ENCODE measurements at places on chromosomes 11 and 22.

GRCh38 chr22:50576806-50577696, 1.2 kb downstream of the CPT1B start:
- no peak for DNase-seq

GRCh38 chr22:20184501-20185165, 33.8 kb upstream of the CCDC188 start:
- DNase-seq = no peak

DNA sequence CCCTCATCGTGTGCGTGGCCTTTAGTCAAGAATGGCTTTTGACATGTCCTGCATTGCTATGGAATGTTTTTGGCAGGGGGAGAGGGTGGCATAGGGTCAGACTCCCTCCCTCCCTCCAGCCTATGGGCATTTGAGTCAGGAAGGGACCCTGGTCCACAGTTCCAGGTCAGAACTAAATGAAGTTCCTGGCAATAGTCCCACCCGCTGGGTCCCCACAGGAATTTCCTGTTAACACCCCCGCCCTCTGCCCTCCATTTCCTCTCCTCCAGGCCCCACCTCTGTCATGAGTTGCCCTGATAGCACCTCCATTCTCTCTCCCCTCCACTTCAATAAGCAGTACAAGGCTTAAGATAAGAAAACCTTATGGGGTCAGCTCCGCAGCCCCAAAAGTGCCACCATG, 40.8 kb upstream of the LMO2 start:
- DNase-seq = no peak

GRCh38 chr11:66559142-66559865, 9.1 kb downstream of the CTSF start:
- peak; percentile 52 for DNase-seq

- peak; percentile 26 for DNase-seq
These were observed 29.7 kb upstream of the SORL1-AS1 start for GRCh38 chr11:121482231-121483129.

- DNase-seq = no peak
These were observed 187.0 kb downstream of the DSCAML1 start for GRCh38 chr11:117610045-117610444.

- DNase-seq = no peak
These were observed 357.0 kb downstream of the LRRC4C start for GRCh38 chr11:41102471-41102870.

DNA sequence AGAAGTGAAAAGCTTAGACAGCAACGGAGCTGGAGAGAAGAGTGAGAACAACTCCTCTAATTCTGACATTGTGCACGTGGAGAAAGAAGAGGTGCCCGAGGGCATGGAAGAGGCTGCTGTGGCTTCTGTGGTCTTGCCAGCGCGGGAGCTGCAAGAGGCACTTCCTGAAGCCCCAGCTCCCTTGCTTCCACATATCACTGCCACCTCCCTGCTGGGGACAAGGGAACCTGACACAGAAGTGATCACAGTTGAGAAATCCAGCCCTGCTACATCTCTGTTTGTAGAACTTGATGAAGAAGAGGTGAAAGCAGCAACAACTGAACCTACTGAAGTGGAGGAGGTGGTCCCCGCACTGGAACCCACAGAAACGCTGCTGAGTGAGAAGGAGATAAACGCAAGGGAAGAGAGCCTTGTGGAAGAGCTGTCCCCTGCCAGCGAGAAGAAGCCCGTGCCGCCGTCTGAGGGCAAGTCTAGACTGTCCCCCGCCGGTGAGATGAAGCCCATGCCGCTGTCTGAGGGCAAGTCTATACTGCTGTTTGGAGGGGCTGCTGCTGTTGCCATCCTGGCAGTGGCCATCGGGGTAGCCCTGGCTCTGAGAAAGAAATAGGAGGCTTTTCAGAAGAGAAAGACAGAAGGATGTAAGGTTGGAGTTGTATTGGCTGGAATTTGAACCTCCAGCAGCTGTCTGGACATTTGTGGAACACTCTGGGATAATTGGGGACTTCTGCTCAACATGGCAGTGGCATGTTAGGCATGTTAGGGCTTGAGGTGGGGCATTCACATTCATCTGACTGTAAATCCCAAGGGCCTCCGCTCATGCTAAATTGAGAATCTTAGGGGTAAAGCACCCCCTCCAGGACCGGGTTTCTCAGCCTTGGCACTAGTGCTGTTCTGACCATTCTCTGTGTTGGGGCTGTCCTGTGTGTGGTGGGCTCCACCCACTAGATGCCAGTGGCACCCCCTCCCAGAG, 47.1 kb downstream of the BID start:
- DNase-seq = no peak

GRCh38 chr22:37643225-37643847, 3.9 kb downstream of the SH3BP1 start:
- peak; percentile 88 for DNase-seq

GRCh38 chr11:117519590-117519989, 191.9 kb downstream of the CEP164 start:
- no peak for DNase-seq

GRCh38 chr22:29782061-29782845, 15.1 kb downstream of the UQCR10 start:
- DNase-seq = no peak

DNA sequence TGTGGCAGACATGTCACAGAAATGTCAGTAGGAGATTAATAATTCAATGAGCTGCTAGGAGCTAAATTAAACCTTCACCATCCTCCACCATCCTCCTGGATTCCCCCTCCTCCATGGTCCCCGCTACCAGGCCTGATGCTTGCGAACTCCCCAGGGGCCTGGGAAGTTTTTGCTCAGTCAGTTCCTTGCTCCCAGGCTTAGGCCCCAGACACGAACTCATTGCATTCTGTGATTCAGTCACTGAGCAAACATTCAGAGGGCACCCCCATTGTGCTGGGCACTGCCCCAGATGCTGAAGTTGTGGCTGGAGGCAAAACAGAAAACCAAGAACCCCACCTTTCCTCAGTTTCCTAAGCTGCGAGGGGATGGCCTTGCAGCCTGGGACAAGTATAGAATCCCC, 14.3 kb downstream of the NPTXR start:
- no peak for DNase-seq

GRCh38 chr11:3225826-3226750, 6.1 kb downstream of the MRGPRE start:
- DNase-seq = peak; percentile 8

DNA sequence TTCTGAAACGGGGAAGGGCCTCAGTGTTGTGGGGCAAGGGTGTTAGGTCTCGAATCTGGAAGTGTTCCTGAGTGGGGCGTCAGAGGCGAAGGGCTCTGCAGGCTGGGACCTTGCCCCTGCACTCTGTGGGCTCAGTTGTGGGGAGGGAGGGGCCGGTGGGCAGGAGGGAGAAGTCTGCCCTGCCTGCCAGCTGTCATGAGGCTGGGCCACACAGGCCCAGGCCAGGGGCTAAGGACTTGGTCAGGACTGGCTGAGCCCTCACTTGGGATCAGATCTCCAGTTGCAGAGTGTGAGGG, at the start of gene CRACR2B:
TSS of gene CRACR2B (plus strand) at position 23 of the 296 bp plus-strand sequence. CDS start 689 bp downstream, outside the sequence.
- no peak for DNase-seq

DNA sequence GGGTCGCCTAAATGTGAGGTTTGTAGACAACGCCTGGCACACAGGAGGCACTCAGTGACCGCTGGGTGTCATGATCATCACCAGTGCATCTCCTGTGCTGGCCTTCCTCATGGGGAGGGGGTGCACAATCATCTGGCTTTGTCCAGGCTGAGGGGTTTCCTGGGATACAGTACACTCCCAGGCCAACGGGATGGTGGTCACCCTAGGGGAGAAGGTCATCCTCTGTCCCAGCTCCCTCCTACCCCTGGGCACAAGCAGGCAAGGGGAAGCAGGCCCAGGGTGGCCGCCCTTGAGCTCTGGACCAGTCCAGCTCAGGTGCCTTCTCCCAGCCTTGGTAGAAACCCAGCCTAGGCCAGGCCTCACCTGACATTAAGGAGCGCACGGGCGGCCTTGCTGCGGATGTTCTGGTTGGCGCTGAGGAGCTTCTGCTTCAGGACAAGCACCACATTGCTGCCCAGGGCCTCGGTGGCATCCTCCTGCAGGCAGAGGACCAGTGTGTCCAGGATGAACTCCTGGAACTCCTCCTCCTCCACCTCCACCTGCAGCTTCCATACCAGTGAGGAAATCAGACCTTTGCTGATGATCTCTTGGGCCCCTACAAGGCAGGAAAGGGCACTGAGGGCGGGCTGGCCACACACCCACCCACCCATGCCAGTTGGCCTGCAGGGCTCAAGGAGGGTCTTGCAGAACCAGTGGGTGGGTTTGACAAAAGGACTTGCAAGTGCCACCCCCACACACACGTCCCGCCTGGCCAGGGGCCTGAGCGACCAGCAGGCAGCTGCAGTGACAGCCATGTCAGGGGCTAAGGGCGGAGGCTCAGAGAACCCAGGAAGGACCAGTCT, 6.6 kb upstream of the GNAZ start:
- no peak for DNase-seq

- DNase-seq = no peak
These were observed 385.9 kb upstream of the ANO5 start for GRCh38 chr11:21806947-21807346.

- DNase-seq = no peak
These were observed 62.4 kb downstream of the CRYBB2 start for GRCh38 chr22:25281675-25282345.

- peak; percentile 82 for DNase-seq
These were observed 30.0 kb downstream of the ARAP1 start for GRCh38 chr11:72722050-72722748.

DNA sequence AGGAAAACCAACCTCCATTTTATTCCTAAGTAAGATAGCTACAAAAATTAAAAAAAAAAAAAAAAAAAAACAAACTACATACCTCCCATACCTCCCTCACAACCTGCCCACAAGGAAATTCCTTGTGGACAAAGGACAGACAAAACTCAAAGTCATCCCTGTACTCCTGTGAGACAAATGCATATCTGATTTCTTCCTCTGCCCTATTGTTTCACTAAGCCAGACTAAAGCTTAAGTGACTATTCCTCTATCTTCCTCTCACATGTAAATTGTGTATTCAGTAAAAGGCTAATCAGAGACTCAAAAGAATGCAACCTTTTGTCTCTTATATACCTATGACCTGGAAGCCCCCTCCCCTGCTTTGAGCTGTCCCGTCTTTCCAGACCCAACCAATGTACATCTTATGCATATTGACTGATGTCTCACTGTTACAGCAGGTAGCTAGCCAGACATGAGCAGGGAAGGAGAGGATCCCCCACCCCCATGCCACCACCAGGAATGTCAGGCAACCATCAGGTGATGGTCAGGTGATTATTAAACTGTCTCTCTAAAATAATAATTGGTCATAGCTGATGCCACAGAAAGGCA, 289.4 kb downstream of the SBF2 start:
- DNase-seq = no peak

GRCh38 chr11:62004473-62004872, 37.0 kb upstream of the FTH1 start:
- DNase-seq = no peak

GRCh38 chr22:39997939-39998726, 3.4 kb downstream of the FAM83F start:
- DNase-seq = no peak

DNA sequence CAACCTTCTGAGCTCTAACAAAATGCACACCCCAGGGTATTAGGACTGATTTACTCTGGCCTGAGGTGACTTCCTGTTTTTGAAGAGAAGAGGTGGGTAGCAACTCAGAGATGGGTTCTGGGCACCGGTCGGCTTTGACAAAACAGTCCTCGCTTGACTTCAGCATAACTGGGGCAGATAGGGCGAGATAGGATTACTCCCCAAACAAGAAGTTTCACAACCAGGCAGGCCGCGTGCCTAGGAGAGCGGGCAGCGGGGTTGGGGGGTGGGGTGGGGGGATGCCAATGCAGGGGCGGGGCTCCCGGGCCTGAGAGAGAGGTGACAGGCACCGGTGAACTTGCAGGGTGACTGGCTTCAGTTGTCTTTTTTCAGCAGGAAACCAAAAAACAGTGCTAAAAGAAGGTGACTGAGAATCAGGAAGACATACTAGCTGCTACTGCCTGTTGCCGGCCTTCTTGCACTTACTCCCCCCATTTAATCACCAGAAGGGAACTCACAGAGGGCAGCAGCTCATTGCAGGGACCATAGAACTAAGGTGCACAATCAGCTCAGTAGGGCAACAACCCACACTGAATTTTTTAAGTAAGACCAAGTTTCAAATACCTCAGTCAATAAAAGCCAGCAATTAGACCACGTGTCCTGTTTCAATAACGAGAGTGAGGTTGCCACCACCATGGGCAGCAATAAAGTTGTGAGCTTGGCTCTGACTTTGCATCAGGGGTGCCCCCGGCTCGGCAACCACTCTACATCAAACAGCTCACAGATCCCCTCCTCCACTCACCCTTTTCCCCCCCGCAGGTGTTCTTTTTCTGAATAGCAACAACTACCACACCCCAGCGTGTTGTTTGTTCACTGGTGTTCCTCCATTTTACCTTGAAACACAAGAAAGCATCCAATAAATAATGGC, 37.2 kb upstream of the ETS1 start:
- DNase-seq = peak; percentile 66

GRCh38 chr22:49767355-49768062, 60.2 kb downstream of the BRD1 start:
- peak; percentile 14 for DNase-seq

GRCh38 chr11:66289548-66290329, 796 bp upstream of the YIF1A start:
- DNase-seq = peak; percentile 86

GRCh38 chr11:10021563-10021962, 272.5 kb downstream of the SBF2 start:
- DNase-seq = no peak

DNA sequence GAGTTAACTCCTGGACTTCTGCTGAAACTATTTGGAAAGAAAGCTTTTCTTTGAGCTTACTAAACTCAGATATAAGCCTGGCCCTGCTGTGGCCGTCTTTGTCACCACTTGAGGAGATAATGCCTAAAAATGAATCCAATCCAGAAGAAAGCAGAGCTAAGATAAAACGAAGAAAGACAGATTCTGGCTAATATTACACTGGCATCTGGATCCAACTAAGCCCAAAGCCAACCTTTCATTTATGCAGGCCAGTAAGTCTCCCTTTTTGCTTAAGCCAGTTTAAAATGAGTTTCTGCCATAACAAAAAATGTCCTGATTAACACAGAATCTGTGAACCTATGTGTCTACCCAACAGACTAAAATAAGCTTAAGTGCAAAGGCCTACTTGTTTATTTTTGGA, 34.5 kb downstream of the PIK3C2A start:
- DNase-seq = no peak

- DNase-seq = no peak
These were observed 399.0 kb upstream of the CADM1 start for GRCh38 chr11:115903179-115903578.

DNA sequence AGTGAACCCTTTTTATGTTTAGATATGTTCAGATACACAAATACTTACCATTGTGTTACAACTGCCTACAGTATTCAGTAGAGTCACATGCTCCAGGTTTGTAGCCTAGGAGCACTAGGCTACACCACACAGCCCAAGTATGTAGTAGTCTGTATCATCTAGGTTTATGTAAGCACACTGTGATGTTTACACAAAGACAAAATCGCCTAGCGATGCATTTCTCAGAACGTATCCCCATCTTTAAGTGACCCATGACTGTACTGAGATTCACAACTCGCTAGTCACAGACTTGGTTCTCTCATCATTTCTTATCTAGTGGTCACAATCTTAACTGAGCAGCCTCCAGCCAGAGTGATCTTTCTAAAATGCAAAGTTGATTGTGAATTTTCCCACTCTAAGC, 119.2 kb downstream of the RASSF10 start:
- DNase-seq = no peak

- DNase-seq = no peak
These were observed 340.8 kb upstream of the MTNR1B start for GRCh38 chr11:92628401-92629292.
